ENCODE measurements at places on chromosomes 7 and 10.

DNA sequence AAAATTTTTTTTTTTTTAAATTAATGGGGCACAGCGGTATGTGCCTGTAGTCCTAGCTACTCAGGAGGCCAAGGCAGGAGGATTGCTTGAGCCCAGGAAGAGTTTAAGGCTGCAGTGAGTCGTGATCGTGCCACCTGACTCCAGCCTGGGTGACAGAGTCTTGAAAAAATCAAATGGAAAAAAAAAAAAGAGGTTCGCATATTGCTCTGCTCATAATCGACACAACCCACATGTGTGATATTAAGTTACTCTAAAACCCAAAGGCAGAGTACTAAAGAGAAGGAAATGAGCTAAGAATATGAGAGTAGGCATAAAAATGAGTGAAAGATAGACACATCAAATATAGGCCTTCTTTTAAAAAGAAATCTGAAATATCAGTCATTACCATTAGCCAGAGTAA is 66.3 kb downstream of the IGF2BP3 start:
- DNase-seq: peak; percentile 38

DNA sequence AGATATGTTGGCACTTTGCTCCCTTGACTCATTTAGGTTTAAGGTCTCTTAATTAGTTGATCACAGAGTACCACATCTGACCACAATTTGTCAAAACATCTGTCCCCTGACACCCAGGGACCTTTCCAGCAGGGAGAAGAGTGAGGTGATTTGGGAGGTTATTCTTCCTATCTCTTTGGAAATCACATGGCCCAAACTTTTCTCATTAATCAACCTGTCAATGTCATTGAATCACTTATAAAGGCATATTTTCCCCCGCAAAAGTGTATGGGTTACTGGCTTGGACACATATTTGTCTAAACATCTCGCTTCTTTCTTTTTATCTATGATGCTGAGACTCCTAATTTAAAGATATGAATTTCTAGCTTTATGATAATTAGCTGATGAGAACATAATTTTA is 92.4 kb upstream of the RPA3 start:
- DNase-seq: no peak

- no peak for DNase-seq
Observed at GRCh38 chr10:115390607-115391006, 297.4 kb downstream of the ATRNL1 start.

DNA sequence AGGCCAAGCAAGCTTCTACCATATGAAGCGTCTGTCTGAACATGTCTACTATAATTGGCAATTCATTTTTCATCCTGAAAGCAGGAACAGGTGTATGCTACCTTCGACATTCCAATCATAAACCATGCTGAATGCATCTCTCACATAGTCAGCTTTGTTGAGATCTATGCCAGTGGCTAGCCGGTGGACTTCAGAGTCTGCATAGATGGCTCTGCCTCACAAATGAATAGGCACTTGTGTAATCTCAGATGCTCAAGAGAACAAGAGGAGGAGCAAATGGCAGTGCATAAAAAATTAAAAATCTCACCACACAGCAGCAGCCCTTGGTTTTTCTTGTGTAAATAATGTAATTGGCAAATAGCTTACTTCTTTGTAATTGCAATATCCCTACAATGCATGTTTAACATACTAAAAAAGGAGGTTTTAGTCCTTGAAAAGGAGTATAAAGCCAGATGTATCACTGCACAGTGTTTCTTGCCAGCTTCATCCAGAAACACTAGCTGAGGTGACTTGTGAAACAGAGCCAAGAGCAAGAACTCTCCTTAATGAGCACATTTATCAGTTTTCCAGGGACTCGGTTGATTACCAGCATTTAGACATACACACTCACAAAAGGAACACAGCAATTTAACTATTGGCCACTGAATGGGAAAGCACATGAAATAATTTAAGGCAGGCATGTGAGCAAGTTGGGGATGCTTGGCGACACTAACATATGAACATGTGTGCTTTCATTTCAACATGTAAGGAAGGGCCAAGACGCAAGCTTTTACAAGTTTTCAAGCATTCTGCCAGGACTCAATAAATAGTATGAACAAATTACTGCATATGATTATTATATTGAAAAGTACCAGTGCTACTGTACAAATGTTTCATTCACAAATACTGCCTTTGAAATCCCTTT is 249.9 kb upstream of the PLXNA4 start:
- no peak for DNase-seq

DNA sequence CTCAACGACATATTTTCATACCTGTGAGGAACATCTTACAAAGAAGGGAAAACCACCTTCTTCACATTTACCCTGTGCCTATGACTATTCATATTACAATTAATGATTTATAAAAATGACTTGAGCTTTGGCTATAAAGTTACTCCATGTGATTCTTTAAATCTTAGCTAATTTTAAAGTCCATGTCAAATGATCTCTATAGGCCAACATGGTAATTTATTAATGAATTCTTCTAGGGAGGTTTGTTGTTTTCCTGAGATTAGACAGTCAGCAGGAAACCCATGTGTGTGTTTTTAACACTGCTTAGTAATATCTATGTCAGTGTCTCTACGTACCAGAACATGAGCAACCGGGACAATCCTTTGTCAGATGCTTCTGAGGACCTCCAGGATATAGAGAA is 307.3 kb downstream of the IPMK start:
- DNase-seq: no peak

GRCh38 chr7:1242606-1243289 is 10.1 kb downstream of the UNCX start:
- no peak for DNase-seq

- no peak for DNase-seq
Observed at GRCh38 chr10:110487411-110488331, 10.0 kb upstream of the DUSP5 start.

GRCh38 chr10:77261146-77261545 is 376.5 kb downstream of the KCNMA1 start:
- DNase-seq: no peak

DNA sequence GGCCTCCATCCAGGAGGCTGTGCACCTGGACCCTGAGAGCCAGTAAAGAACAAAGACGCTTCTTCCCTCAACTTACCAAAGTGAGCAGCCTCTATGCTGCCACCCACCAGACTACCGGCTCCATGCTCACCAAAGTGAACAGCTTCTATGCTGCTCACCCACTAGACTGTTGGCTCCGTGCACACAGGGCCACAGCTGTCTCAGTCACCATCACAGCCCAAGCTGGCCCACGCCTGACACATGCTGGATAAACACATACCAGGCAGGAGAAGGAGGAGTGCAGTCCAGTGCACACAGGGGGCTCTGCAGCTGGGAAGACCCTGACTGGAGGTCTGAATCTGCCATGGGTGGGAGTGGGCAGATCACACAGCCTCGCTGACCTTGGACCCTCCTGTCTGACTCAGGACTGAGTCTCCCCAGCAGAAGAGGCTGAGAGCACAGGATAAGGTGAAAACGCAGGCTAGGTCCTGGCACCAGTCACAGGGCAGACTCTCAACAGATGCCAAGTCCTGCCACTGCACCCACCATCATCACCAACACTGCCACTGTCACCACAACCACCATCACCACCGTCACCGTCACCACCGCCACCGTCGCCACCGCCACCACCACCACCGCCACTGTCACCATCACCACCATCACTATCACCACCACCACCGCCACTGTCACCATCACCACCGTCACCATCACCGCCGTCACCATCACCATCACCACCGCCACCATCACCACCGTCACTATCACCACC is 130.9 kb downstream of the MAD1L1 start:
- no peak for DNase-seq
